ENCODE measurements at places on chromosomes 12 and 14.
A peak's percentile ranks its signal among the peaks of the same experiment; 100 is the strongest.

DNA sequence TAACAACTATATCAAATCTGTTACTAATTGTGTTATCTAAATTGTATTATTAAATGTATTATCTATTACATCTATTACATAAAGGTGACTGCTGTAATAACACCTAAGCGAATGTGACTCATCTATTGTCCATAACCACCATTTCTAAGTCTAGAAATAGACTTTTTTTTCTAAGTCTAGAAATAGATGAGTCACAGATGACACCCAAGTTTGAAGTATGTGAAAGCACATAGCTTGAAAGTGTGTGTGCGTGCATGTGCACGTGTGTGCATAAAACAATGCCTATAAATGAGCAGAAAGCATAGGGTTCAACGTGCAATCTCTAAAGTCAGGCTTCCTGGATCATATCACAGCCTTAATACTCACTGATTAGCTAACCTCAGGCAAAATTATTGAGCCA lies 451.3 kb upstream of the USP15 start:
- DNase-seq: no peak

- no peak for DNase-seq
Observed at GRCh38 chr14:55701638-55702037, 121.6 kb downstream of the KTN1 start.

- no peak for DNase-seq
Observed at GRCh38 chr12:72111706-72112105, 160.5 kb upstream of the TRHDE start.

GRCh38 chr12:19304149-19304750 lies 135.0 kb upstream of the AEBP2 start:
- no peak for DNase-seq

- no peak for DNase-seq
Observed at GRCh38 chr14:96095581-96096476, 56.7 kb downstream of the C14orf132 start.

DNA sequence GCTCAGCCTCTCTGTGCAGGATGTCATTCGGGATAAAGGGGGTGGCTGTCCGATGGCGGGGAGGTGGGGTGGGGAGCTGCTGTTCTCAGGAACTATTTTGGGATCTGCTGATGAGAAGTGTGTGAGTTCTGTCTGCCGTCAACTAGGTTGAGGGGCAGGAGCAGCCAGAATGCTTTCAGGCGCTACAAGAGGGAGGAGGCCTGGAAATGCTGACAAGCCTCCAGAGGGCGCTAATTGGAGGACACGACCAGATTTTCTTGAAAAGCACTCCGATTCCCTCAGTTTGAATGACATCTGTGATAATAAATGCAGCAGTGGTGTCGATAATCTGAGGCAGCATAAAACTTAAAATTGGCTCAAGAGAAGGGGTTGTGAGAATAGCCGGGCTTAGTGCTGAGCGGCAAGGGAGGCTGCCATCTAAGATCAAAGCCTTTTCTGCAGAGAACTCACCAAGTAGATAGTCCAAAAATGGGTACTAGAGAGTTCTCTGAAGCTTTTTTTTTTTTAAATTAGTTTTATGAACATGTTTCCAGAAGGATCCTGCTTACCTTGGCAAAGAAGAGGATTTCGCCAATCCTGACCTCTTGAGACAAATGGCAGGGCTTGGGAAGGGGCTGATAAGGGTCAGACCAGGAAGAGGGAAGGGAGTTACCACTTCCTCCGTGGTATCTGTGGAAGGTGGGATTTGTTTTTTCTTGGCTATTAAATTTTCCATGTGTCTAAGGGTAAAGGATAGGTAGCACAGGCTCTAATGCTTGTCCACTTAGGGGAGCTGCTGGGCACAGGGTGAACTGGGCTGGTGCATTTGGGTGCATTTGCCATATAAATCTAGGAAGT lies 94.4 kb downstream of the CRACR2A start:
- DNase-seq: no peak

DNA sequence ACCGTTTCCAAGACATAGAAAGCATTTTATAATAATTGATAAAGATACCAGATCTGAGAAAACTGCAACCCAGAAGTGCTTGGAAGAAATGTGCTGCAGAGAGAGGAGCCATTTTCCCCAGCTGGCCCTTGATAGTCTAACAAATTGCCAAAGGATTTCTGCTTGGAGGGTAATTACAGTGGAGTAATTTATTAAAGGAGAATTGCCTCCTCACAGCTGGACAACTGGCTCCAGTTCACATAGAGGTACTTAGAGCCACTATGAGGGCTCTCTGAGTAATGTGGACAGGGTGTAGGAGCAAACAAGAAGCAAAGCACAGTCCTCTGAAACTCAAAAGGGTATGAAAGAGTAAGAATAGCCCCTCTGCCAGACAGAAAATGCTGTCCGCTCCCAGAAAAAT lies 335.6 kb downstream of the SYT1 start:
- no peak for DNase-seq

- no peak for DNase-seq
Observed at GRCh38 chr12:39846304-39846703, 226.7 kb upstream of the ABCD2 start.

- no peak for DNase-seq
Observed at GRCh38 chr12:99146185-99146584, 501.1 kb downstream of the APAF1 start.

GRCh38 chr12:46384451-46385309 lies 12.1 kb upstream of the SLC38A2 start:
- DNase-seq: no peak

DNA sequence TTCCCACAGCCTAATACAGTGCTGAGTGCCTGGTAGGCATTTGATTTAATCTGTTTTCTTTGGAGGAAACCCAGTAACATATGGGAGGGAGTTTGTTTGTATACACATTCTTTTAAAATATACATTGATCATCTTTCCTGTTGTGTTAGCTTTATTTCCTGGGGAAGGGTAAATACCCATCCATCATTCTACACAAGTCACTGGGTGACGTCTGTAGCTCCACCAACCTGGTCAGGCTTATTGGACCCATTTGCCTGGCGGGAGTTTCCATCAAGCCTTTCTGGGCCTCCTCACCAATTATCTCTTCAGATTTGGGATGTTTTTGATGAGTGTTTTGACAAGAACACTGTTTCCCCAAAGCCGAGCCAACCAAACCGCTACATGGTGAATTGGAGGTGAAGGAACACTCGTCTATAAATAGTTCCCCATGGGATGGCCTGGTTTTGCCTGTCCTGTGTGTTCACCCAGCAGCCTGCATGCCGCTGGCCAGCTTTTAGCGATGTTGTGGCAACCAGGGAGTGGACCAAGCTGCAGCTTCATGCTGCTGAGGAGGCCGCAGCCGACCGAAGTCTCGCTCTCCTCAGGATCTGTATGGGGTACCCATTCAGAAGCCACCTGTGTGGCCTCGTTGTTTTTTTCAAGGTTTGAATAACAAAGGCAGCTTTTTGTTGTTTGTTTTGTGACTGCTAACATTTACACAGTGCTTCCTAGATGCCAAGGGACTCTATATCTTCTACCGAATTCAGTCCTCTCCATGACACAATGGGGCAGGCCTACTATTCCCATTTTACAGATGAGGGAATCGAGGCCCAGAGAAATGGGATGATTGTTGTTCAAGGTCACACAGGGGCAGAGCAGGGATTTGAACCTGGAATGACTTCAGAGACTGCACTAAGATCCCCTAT lies 22.6 kb downstream of the PLXNC1 start:
- no peak for DNase-seq

- no peak for DNase-seq
Observed at GRCh38 chr12:89192429-89192828, 159.9 kb downstream of the DUSP6 start.

DNA sequence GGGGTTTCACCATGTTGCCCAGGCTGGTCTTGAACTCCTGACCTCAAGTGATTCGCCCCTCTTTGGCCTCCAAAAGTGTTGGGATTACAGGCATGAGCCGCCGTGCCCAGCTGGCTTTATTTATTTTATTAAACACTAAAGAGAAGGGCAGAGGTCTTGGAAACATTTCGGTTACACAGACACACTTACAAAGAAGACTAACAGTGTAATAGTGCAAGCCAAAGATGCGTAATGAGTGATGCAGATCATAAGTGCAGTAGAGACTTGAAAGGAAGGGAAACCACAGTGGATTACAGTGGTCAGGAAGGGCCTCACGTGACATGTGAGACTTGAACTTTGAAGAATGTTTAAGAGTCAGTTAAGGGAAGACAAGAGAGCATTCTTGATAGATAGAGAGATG lies 33.9 kb upstream of the CDK17 start:
- peak; percentile 91 for DNase-seq

DNA sequence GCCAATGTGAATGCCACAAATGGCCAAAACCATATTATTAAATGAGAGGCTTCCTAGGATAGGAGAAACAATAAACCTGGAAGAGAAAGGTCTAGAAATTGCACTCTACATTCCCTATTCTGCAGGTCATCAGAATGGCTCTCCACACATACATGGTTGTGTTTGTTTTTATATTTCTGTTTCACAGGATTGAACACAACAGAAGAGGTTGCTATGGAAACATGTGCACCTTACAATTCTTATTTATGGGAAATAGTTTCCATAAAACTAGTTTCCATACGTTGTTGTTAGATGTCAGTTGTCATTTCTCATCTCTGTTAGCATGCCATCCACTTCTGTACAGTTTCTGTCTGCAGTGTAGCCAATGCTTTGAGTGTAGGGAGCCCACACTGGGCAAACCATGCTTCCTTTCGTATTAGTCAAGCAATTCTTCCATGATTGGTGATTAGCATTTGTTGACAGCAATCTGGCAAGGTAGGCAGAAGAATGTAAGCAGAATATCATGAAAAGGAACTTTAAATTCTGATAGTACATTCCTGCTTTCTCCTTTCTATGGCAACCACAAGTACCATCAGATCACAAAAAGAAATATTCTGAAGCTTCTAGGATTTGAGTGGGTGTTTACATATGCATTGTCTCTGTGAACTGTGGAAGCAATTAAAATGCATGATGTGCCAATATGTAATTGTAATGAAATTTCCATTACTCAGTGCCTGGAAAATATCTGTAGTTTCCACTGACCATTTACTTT lies 141.6 kb upstream of the AVPR1A start:
- no peak for DNase-seq

- no peak for DNase-seq
Observed at GRCh38 chr12:26460361-26460760, 265.0 kb downstream of the SSPN start.

GRCh38 chr14:59543873-59544272 lies 32.7 kb downstream of the CCDC175 start:
- DNase-seq: no peak

- no peak for DNase-seq
Observed at GRCh38 chr12:92020983-92021665, 124.5 kb downstream of the BTG1 start.

- DNase-seq: no peak
Observed at GRCh38 chr12:132646850-132647249, 28.3 kb downstream of the P2RX2 start.

GRCh38 chr12:4974217-4974616 lies 64.5 kb downstream of the KCNA1 start:
- no peak for DNase-seq

Data from MM.1S (cell line).